ENCODE measurements at places on chromosomes 11 and 22. TPM values are rescaled to one million over a fixed set of nuclear protein-coding genes. Genes with fewer than 3 reads are reported as not detected.

Gene NPAS4
- polyA plus RNA-seq: not detected

Gene MS4A4A
- polyA plus RNA-seq: 0.15 TPM

Gene TBX10
- polyA plus RNA-seq: not detected

Gene C11orf21
- 36.6 TPM for polyA plus RNA-seq

DNA sequence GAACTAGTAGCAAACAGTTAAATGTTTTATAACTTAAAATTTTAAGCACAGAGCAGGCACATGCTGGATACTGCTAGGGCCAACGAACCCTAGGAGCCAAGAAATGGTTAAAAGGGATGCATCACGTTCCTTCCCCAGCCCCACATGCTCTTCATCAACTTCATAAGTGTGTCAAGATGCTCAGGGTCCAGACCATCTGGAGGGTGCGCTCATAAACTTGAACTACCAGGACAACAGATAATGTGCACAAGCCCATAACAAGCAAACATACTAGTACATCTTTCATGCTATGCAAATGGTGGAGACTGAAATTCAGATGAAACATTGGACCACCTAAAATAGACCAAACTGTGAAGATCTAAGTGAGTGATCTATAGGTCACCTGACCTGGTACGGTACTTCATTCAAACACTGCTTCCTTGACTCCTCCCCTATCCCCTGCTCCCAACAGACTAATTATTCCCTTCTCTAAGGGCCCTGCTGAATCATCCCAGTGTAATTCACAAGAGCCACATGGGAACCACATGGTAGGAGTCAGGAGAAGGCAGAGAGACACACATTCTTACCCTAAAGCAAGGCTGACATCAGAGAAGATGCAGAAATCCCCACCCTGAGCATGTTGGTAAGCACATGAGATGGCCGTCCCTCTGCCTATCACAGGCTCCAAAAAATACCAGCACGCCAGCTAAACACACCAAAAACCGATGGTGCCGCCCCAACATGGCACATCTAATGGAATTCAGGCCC lies 83.9 kb downstream of the ETS1 start:
- DNase-seq: no peak

DNA sequence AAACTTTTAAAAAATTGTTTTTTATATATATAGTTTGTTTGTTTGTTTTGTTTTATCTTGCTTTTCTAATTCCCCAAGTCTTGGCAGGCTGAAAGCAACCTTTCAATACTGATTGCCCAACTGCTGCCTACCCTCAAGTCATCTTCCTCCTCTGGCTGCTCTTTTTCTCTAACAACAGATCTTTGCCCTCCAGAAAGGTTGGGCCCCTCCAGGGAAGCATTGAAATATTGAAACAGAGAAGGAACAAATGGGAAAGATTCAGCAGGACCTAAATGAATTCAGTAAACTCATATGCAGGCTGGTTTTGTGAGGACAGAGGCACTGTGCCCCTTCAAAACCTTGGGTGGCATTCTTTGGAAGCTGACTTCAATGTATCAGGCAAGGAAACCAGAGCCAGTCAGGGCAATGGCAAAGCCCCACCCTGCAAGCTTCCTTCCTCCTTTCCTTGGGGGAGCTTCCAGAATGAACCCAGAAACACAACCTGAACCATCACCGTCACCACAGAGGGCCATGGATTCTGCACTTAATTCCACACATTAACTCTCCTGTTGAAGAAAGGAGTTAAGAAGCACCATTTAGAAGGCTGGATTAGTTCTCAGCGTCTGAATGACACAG lies 815 bp upstream of the MS4A6A start:
- no peak for DNase-seq

- no peak for DNase-seq
Observed at GRCh38 chr11:111426617-111427016, 47.5 kb upstream of the POU2AF1 start.

DNA sequence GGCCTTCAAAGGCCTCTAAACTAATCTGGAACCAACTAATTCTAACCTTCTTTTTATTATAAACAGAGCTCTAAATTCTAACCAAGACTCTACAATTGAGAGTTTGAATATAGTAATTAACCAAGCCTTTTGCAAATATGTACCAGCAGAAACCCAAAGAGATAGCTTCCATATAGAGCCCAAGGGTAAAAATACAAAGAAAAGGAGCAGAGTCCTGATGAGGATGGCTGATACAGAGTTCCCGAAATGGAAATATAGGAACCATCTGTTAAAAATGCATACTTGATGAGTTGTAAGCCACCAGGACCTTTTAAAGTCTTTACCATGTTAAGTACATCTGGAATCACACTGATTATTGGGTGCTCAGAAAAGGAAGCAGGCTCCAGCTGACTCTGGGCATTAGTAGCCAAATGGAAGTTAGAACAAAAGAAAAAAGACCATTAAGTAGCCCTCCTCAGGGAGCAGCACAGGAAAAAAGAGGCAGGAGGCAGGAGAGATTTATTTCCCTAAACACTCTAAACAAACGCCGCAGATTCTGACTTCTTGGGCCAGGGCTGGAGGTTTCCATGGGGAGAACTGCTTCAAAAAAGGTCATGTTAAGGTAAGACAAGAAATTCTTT lies 463.1 kb upstream of the FAT3 start:
- DNase-seq: no peak

- DNase-seq: no peak
Observed at GRCh38 chr11:78782725-78783124, 208.1 kb upstream of the NARS2 start.

DNA sequence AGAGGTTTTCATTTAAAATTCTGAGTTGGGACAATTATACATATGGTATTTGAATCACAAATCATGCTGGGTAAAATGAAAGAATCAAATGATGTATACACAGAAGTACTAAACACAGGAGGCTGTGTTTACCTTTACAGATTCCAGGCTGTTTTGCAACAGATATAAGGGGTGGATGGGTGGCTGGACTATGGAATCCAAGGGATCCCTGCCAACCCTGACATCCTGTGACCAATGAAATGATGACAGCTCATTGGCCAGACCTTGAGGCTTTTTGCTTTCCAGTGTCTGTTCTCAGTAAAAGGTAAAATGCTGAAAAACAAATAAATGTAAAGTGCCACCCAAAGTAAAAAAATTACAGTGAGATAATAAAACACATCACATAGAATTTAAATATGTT lies 3.3 kb upstream of the DDI1 start:
- DNase-seq: no peak

DNA sequence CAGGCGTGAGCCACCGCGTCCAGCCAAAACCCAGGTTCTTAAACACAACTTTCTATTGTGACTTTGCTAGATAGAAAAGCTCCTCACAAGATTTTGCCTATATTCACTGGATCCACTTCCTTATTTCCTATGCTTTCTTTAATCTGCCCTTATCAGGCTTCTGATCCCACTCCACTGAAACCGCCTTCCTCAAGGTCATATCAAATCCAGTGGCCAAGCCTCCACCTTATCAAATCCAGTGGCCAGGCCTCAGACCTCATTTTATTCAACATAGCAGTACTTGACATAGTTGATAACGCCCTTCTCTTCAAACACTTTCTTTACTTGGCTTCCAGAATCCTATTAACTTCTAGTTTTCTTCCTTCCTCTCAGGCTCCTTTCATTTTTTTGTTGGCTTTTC lies 29.5 kb downstream of the DIXDC1 start:
- DNase-seq: no peak

- no peak for DNase-seq
Observed at GRCh38 chr11:34256626-34257025, 101.2 kb downstream of the ABTB2 start.

GRCh38 chr11:46617972-46618314 lies 590 bp downstream of the ATG13 start:
- DNase-seq: no peak

GRCh38 chr22:42967933-42968332 lies 47.0 kb downstream of the PACSIN2 start:
- DNase-seq: peak; percentile 12

DNA sequence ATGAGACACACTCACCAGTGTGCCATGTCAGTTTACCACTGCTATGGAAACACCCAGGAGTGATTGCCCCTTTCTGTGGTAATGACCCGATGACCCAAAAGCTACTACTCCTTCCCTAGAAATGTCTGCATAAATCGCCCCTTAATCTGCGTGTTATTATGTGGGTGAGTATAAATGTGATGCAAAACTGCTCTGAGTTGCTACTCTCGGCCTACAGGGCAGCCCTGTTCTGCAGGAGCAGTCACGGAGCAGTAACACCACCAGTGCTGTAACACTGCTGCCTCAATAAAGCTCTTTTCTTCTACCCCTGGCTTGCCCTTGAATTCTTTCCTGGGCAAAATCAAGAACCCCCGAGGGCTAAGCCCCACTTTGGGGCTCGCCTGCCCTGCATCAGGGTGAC lies 9.6 kb upstream of the LDLRAD3 start:
- no peak for DNase-seq

GRCh38 chr11:133015457-133015856 lies 516.8 kb downstream of the OPCML start:
- DNase-seq: no peak

GRCh38 chr11:70568035-70568813 lies 169.9 kb downstream of the CTTN start:
- DNase-seq: no peak

DNA sequence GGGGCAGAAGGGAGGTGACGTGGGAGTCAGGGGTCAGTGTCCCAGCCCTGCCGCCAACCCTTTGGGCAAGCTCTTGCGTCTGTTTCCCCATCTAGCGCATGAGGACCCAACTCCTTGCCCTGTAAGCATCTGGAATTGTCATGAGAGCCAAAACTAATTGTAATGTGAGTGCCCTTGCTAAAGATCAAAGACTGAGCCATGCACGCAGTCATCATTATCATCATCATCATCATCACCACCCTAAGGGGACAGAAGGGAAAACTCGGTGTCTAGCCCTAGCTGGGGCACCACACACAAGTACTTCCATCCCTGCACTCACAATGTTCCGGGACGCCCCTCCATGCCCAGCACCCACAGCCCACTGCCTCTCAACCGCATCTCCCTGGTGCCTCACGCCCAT lies 2.5 kb downstream of the LIF start:
- DNase-seq: no peak

DNA sequence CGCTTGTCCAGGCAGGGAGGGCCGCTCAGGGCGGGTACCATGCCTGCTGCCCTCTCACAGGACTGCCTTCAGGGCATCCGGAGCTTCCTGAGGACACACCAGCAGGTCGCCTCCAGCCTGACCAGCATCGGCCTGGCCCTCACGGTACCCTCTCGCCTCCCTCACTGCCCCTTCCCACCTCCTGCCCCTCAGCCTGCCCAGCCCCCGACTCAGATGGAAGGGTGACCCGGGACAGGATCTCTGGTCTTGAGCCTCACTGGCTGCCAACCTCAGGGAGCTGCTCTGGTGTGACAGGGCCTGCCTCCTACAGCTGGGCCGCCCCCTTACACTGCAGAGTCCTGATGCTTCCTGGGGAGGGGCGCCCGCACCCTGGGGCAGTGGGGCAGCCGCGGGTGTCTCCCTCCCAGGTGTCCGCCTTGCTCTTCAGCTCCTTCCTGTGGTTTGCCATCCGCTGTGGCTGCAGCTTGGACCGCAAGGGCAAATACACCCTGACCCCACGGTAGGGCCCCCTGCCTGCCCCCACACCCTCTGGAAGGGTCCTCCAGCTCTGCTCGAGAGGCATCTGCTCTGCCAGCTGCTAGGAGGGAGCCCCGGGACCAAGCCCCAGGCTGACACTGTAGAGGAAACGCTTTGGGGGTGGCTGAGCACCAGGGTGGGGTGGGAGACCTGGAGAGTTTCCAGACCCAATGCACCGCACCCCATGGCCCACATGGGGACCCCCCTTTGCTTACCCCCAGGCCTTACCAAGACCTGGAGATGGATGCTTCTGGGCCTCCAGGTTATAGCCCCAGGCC lies 14.6 kb downstream of the TSPAN32 start:
- DNase-seq: no peak

DNA sequence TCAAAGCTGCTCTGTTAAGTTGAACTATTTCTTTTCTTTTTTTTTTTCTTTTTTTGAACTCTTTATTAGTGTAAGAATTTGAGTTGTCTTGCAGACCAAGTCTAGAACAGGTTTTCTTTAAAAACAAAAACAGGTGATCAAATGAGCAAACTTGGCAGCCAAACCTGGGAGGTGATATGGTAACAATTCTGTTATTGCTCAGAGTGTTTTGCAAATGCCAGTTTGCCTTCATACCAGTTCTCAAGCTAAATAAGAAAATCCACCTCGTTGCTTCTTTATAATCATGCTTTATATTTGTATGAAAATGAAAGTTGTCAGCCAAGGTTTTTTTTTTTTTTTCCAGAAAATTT lies 76.9 kb downstream of the DEPDC5 start:
- DNase-seq: no peak

GRCh38 chr11:123742031-123742723 lies 717 bp upstream of the ZNF202 start:
- DNase-seq: no peak

DNA sequence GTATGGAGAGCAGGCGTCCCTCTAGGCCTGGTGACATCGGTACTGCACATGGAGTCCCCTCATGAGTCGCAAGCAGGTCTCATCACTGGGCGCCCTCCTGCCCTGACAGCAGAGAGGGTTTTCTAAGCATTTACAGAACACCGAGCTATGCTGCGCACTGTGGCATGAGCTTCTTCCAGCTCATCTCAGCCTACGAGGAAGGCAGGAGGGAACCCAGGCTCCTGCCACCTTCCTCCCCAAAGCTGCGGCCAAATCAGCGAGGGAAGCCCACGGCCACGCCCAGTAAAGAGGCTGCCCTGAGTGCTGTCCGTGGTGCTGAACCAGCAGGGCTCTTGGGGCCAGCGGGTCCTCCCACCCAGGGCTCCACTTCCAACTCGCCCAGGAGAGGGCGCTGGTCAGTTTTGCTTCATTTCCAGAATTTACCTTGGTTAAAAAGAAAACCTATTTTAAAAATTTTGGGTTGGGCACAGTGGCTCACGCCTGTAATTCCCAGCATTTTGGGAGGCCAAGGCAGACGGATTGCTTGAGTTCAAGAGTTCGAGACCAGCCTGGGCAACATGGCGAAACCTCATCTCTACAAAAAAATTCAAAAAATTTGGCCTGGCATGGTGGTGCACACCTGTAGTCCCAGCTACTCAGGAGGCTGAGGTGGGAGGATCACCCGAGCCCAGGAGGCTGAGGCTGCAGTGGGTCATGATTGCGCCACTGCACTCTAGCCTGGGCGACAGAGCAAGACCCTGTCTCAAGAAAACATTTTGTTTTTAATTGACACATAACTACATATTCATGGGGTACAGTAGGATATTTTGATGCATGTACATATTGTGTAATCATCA lies 34.2 kb downstream of the PHF21B start:
- peak; percentile 45 for DNase-seq

DNA sequence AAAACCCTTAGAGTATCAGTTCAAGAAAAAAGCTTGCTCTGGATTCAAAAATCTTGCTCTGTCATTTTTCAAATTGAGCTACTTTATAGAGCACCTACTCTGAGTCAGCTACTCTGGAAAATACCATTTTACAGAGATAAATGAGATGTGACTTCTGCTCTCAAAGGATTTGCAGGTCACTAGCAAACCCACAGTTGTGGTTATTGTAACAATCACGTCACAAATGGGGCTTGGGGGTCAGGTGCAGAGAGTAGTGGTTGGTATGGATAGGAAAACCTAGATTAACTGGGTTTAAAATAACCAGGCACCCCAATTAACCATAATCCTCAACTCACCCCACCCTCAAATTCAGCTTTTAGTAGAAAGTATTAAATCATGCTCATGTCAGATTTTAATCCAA lies 52.3 kb downstream of the MSANTD4 start:
- no peak for DNase-seq

Data from immature natural killer cell (primary cell).